NCI-H1105 (cell line): ENCODE measurements at places on chromosomes 6 and 20.

GRCh38 chr20:63745424-63745805 is 5.8 kb downstream of the SLC2A4RG start:
- DNase-seq: no peak

DNA sequence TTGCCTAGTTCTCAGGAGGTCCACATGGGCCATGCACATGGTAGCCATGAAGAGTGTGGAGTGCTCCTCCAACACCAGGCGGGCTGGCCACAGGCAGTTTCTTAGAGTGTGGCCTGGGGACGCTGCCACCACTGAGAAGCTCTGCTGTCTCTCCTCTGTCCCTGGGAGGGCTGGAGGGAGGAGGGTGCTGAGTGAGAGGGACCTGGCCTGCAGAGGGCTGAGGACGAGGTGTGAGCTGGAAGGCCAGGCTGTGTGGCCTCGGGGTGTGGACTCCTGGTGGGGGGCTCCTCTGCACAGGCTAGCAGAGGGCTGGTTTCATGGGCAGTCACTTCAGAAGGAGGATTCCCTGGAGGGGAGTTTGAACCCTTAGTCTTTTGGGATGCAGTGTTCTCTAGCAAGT is 39.7 kb downstream of the SYNJ2 start:
- no peak for DNase-seq

GRCh38 chr6:123849406-123849805 is 45.7 kb downstream of the NKAIN2 start:
- DNase-seq: no peak

GRCh38 chr20:50298554-50299324 is 108.1 kb downstream of the CEBPB start:
- DNase-seq: no peak

GRCh38 chr20:57594092-57594951 is 25.9 kb downstream of the ZBP1 start:
- DNase-seq: peak; percentile 15

GRCh38 chr6:33205191-33206026 is 954 bp downstream of the HSD17B8 start:
- DNase-seq: no peak

GRCh38 chr6:37653933-37654565 is 43.6 kb downstream of the MDGA1 start:
- no peak for DNase-seq

DNA sequence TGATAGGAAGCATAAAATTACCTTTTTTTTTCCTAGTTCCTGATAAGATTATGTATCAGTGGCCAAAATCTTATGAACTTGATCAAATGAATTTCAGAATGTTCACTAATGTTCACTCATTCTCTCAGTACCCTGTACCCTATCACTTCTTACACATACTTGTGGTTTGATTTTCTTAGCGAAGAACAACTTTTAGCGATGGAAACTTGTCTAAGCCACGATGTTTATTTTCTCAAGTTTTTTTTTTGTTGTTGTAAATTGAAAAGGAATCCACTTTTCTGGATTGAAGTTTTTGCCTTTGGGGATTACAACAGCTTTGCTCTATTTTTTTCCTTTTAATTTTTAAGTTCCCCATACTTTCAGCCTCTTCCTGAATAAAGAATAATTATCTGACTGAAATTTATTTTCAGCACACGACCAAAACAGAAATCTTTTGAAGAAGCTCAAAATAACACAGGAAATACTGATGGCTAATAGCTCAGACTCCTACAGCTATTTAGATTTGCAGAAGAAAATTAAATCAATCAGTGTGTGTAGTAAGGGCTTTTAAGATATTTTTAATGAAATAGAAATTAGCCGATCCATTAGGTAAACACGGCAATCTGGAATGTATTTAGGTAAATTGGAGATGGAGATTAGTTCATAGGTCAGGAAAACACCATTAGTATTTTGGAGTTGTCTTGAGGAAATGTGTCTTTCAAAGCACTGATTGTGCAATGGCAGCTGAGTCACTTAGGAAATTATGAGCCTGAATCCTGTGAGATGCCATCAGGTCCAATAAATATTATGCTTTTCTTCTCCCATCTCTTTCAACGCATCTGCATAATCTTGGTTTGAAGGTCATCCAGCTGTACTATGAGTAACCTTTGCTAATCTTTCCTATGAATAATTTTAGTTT is 217.5 kb downstream of the GJA1 start:
- no peak for DNase-seq

DNA sequence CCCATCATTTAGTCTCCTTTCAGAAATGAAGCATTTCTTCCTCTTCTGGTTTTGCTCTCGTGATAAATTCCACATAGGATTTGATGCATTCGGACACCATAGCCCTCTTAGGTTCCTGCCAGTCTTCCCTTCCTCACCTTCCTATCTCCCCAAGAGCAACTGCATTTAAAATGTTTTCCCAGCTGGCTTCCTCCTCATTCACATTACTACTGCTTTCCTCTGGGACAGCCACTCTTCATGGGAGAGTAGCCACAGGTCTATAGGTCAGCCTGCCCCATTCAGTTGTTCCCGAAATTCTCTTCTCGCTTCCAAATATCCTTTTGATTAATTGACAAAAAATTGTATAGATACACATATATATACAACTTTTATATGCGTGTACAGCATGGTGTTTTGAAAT is 214.2 kb upstream of the PDE10A start:
- no peak for DNase-seq

DNA sequence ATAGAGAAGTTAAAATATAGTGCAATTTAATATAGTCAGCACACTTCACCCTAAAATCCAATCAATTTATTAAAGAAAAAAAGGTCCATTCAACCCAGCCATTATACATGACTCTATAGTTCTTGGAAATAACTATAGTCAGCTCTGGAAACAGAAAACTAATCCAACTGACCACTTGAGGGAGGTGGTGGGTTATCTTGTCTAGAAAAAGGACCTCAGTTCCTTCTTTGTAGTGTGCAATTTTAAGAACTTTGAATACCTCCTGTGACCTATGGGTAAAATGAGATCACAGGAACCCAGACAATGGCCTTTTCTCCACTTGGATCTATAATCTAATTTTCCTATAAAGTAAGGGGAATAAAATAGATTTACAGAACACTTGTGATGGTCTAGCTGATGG is 163.6 kb upstream of the CENPW start:
- DNase-seq: no peak

- no peak for DNase-seq
Observed at GRCh38 chr6:96184798-96185197, 169.0 kb downstream of the FUT9 start.

DNA sequence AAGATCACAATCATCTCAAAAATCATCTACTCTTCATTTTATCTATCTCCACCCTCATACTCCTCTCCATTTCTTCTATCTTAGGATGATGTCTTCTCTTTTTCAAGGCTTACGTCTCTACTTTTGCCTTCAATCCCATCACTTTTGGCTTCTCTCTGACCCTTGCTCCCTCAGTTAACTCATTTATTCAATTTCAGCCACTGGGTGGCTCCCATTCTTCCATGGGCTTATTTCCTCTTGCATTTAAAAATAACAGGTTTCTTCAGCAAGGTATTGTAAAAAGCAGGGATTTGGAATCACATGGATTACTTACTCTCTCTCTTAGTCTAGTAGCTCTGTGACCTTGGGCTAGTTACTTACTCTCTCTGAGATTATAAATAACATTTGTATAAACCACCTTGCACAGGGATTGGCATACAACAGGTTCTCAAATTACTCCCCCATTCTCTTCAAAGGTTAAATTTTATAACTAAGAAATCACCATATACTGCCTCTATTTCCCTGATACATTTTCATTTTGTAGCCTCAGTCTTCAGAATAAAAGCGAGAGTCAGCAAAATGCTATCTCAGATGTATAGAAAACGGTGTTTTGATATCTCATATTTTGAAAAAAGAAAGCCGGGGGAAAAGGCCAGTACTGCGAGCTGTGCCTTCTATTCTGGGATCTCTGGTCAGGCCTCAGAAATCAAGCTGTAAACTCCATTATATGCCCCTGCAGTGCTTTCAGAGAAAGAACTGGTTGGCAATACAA is 5.5 kb downstream of the ZSCAN12 start:
- no peak for DNase-seq

DNA sequence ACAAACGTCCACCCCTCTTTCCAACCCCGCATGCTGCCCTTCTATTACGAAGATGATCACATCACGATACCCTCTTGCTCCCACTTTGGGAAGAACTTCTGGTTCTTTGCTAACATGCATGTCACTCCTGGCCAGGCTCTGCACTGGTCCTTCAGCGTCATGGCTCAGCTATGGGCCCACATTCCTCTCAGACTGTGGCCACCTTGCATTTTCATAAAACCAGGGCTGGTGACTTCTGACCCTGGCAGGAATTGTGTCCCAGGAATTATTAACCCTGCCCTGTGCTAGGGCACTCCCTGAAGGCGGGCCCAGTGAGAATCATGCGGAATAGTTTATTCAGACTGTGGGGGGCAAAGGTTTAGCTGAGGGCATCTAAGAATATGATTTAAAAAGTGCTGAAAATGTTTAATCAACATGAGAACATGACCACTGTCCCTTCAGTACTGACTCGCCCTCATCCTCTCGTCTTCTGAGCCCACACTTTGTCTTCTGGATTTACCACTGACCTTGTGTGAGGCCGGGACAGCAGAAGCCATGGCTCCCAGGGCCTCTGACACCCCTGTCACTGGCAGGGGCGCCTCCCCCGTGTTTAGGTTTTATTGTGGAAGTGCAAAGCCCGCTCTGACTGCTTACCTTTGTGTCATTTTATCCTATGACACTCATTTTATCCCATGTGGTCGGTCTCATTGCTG is 38.1 kb upstream of the THBS2 start:
- DNase-seq: no peak

DNA sequence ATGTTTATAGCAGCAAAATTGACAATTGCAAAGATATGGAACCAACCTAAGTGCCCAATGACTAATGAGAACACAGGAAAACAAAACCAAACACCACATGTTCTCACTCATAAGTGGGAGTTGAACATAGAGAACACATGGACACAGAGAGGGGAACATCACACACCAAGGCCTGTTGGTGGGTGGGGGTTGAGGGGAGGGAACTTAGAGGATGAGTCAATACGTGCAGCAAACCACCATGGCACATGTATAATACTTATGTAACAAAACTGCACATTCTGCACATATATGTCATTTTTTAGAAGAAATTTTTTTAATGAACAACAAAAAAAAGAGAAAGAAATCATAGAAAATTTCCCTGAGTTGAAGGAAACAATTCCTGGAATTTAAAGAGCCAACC is 3.9 kb downstream of the EPM2A start:
- DNase-seq: no peak

DNA sequence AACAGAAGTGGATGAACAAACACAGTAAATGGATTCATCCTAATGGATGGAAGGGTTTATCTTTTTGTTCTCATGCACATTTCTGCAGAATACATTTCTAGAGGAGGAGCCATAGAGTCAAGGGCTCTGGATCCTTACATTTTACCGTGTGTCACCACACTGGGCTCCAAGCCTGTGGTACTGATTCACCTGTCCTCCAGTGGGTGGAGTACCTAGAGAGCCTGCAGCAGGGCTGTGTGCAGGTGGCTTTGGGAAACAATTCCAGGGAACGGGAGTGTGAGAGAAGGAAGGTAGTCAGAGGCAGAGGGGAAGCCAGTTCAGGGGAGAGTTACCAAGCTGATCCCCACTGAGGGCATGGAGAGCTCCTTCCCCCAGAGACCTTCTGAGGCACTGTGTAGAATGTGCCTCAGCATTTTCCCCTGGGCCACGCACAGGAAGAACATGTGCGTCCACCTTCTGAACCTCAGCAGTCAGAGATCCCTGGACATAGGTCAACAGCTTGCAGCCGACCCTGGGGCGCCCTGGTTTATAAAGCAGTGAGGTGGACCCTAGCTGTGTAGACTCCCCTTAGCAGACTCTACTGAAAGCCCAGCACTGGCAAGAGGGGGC is 85.3 kb upstream of the SLC22A23 start:
- DNase-seq: peak; percentile 16
